DMS79 treated with DMSO at 0.1 percent for 48 hours (cell line): ENCODE measurements at places on chromosomes 2 and 18.

DNA sequence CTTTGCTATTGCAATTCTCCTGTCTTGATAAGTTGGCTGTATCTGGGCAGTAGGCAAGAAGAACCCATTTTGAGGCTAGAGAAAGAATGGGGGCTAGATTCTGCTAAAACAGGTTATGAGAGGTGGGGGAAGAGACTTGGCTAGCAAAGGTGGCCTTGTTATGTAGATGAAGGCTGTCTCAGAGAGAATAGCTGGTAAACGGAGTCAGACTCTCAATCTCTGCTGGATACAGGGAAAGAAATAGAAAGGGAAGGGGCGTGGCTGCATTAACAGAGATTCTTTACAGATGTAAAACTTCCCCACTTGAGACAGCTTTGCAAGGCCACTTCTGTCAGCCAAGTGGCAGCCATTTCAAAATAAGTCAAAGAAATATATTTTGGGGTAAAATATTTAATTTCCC is 38.1 kb upstream of the ARHGAP25 start:
- no peak for DNase-seq

DNA sequence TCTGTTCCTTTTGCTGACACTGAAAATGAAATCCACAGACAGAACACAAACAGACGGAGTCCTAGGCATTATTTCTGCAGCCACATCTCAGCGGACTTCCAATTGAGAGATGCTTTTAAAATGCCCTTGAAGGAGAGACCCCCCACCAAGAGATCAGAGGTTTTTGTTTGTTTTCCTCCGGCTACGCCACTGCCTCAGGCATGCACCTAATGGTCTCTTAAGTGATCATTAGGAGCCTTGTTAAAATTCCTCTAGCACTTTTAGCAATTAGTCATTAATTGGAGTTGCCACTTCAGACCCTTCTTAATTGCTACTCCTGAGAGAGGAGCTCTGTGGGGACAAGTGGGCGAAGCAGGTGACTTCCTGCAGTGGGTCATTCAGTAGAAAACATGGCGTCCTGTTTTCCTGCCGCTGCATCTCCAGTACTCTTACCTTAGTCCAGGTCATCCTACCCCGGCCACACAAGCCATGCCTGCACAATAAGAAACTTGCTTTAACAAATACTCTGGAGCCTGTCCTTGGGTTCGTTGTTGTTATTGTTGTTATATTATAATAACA is 257.7 kb upstream of the CHAC2 start:
- peak; percentile 98 for DNase-seq

- DNase-seq = no peak
Measured at GRCh38 chr2:239820836-239821693, 204.1 kb downstream of the NDUFA10 start.

DNA sequence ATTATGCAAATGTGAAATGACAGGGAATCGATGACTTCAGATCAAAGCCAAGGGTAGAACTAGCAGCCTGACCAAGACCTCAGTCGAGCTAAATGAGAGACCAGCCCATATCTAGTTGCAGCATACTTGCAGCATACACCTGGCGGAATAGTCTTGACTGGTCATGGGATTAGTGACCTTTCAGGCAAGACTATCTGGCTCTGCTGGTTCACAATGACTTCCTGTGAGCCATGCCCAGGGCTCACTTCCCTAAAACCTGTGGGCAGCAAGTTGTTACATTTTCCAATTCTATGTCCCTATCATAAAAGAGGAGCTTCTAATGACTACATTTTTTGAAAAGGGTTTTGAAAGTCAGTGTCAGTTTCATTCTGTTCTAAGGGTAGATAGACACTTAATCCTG is 1624.9 kb upstream of the CELF4 start:
- DNase-seq = no peak

- DNase-seq = no peak
Measured at GRCh38 chr2:229445019-229445418, 173.9 kb upstream of the PID1 start.

- no peak for DNase-seq
Measured at GRCh38 chr2:50723286-50723938, 308.5 kb downstream of the NRXN1 start.

DNA sequence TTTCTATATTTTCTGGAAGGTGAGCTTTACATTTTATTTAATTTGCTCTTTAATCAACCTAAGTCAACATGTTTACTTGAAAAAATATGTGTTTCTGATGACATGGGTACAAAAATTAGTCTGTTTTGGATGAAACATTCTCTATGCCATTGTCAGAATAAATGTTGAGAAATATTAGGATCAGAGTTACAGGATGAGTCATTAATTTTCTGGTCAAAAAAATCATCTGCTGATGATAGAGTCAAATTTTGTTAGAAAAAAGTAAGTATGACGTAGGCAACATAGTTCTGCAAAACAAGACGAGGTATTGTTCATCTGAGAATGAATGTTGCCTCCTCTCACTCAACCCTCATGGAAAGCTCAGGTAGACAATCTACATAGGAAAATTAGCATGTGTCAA is 107.6 kb upstream of the CAVIN2 start:
- DNase-seq = no peak

DNA sequence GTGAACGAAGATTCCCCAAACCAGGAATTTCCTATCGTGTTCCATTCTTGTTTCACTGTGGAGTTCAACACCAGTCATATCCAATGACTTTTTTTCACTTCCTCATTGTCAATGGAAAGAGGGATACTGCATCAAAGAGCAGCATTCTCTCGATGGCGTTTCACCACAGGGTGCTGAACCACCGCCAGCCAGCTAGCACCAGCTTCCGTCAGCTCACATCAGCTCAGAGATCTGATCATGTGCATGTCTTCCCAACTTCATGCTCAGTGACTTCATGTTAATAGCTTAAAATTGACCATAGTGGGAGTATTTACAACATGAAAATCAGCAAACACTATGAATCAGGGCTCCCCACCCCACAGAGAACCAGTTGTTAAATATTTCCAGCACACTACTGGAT is 359.9 kb downstream of the TNS1 start:
- DNase-seq = no peak

DNA sequence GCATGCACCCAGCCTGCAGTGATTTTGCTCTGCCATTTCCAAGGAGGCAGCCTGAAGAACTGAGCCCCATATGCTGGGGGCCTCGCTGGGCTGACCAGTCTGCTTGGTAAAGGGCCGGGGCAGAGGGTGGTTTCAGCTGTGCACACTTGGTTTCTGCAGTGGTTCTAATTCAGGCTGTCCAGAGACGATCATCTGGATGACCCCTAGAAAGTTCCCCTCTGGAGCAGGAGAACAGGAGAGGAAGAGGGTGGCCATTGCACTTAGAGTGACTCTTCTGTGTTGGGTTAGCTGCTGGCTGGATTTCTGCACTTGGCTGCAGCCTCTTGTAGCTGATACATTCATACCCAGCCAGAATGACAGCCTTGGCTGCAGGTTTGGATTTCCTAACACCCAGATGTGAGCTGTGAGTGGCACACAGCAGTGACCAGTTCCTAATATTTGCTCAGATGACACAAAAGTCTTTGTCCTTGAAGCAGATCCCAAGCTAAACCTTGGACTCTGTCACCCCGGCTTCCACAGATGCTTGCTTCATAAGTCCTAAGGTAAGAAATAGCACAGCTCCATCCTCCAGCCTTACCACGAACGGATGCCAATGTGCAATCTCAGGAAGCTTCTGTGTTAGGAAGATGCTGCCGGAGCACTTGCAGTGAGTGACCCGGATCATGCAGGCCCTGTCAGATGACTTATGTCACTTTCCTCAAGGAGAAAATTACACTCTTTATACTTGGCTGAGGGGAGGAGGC is 105.6 kb downstream of the HNRNPLL start:
- DNase-seq = no peak

DNA sequence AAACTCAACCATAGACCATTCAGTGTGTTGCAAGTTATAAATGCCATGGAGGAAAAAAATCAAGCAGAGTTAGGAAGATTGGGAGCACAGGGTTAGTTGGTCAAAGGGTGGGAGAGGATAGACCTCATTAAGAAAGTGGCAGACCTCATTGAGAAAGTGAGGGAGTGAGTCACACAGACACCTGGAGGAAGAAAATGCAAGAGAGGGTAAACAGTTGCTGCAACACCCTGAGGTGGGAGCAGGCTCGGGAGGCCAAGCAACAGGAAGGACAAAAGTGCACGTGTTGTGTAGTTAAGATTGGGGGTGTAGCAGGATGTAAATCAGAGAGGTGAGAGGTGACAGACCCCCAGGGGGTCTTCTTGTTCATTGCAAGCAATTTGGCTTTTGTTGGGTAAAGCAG is 6.4 kb downstream of the IL1RL1 start:
- DNase-seq = no peak

- no peak for DNase-seq
Measured at GRCh38 chr2:62296832-62297623, 101.1 kb downstream of the B3GNT2 start.

DNA sequence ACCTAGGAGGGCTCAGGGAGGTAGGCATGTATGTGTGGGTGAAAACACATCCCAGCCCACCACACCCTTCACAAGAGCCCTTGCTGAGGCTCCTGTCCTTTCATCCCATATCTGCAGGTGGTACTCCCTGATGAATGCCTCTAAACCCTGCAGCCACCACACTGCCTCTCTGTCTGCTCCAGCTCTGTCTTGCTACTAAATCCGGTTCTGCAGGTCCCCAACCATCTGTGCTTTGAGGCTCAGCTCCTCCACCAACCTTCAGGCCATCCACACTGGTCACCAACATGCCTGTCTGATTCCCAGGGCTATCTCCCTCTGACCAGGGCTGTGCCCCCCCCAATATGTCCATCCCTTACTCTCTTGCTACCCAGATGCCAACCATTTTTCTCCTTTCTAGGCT is 92.7 kb downstream of the BIN1 start:
- DNase-seq = no peak

GRCh38 chr2:241066893-241067341 is 35.2 kb downstream of the MTERF4 start:
- no peak for DNase-seq

DNA sequence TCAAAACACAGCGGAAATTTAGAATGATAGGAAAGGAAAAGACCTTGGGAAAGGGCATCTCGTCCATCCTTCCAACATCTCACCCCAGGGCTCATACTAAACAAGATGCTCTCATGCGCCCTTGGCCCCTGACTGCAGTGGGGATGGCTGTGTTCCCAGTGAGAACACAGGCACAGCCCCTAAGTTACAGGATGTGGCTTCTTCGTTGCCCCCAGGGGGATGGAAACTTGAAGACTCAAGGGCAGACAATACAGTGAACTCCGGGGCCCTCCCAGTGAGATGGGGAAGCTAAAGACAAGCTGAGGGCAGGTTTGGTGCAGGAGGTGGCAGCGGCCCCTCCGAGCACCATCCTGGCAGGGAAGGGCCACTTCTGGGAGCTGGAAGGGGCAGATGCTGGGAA is 139.7 kb downstream of the INO80D start:
- no peak for DNase-seq

GRCh38 chr2:107801498-107801897 is 25.2 kb upstream of the RGPD4 start:
- no peak for DNase-seq

GRCh38 chr2:219019436-219019835 is 21.9 kb downstream of the CFAP65 start:
- DNase-seq = no peak

DNA sequence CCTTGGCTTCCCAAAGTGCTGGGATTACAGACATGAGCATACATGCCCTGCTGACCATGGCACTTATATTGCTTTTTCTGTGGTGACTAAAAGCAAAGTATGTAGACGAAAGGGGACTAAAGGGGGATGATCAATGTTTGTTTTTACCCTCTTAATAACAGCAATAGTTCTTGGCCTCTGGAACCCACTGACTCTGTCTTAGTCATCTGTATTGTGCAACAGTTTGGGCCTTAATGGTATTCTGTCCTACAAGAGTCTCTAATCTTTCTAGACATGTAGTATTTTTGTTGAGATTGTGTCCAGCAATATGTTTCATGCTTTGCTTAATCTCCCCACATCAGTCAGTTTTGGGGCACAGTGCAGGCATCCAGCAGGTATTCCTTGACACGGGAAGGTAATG is 359.9 kb upstream of the FANCL start:
- no peak for DNase-seq

DNA sequence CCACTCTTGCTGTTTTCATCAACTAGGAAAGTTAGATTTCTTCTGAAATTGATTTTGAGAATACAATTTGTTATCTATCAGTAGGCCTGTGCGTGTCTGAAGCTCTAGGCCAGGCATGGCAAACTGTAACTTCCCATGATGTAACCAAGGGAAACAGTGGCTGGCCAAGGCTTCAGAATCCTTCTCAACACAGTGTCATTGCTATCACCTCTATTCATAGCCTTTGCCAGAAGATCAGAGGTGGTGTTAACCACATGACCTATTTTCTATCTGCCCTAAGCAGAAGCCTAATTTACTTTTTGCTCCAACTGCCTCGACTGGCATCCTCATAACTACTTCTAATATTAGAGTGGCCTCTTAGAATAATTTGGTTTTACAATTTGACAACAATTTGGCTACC is 2.5 kb downstream of the ITGB6 start:
- DNase-seq = no peak

- DNase-seq = no peak
Measured at GRCh38 chr18:61502472-61502871, 169.2 kb downstream of the CDH20 start.

- DNase-seq = peak; percentile 25
Measured at GRCh38 chr2:182666674-182667314, 49.3 kb upstream of the DNAJC10 start.

GRCh38 chr2:69554981-69555380 is 88.6 kb downstream of the AAK1 start:
- no peak for DNase-seq

DNA sequence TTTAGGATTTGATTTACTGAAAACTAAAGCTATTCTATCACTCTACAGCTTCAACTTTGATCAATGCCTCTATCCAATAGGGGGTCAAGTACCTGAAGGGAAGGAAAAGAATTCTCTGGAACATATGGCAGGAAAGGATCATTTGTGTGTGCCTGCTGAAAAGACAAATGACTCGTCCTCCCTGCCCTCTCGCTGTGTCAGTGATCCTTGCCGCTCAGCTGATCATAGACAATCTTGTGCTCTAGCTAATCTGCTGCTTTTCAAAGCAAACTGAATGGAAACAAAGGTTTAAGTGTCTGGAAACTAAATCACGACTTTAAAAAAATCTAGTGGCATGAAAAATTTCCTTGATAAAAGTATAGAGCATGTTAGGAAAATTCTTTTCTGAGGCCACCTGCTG is 75.6 kb upstream of the CPO start:
- no peak for DNase-seq

GRCh38 chr2:197705121-197705911 is at the start of gene MARS2:
Gene MARS2, plus strand, starts transcription at chr2:197705369. Its CDS starts 37 bp downstream, at chr2:197705406.
- DNase-seq = peak; percentile 85

DNA sequence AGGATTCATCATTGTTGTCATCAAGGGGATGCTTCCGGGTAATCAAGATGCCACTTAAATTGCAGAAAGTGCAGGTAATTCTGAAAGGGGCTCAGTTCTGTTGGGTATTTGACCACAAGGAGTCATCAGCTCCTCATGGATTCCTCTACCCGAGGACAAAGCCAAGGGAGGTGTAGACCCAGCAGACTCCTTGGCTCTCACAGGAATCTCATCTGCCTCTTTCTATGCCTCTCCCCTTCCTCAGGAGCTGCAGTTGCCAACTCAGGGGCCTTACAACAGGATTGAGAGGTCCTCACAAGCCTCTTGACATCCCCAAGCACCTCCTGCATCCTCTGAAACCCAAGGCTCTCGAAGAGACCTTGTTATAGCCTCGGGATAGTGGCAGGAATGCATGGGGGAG is 44.0 kb downstream of the ITGB6 start:
- DNase-seq = no peak

- no peak for DNase-seq
Measured at GRCh38 chr2:21819454-21819853, 695.7 kb downstream of the TDRD15 start.
